ENCODE measurements at places on chromosomes 2 and 18.

- DNase-seq, result no peak
Observed at GRCh38 chr2:127449898-127450297, 31.7 kb downstream of the PROC start.

GRCh38 chr2:240166191-240166590 lies 25.7 kb upstream of the OTOS start:
- DNase-seq, result no peak

GRCh38 chr2:206983161-206983859 lies 44.0 kb downstream of the CPO start:
- no peak for DNase-seq

- no peak for DNase-seq
Observed at GRCh38 chr2:190378880-190379237, 29.3 kb upstream of the MFSD6 start.

GRCh38 chr2:141399270-141399669 lies 731.5 kb downstream of the LRP1B start:
- no peak for DNase-seq

- DNase-seq, result no peak
Observed at GRCh38 chr18:32287249-32287648, 97.4 kb downstream of the MEP1B start.

- DNase-seq, result no peak
Observed at GRCh38 chr2:127650785-127651380, 4.9 kb downstream of the GPR17 start.

- DNase-seq, result no peak
Observed at GRCh38 chr2:593356-594026, 83.7 kb downstream of the TMEM18 start.

DNA sequence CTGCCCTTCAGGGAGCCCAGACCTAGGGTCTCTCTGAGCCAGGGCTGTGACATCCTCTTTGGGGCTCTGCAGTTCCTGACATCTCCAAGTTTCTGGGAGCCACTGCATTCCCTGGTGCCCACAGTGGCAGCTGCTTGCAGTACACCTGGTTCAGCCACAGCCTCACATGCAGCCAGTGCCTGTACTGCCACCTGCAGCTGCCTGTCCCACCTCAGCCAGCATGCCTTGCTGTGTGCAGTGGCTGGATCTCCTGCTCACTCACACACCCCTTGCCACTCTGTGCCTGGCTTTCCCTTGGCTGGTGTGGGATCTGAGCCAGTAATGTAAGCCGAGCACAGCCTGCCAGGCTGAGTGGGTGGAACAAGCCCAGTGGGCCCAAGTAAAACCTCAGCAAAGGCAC lies 1288.7 kb downstream of the CNTNAP5 start:
- no peak for DNase-seq

DNA sequence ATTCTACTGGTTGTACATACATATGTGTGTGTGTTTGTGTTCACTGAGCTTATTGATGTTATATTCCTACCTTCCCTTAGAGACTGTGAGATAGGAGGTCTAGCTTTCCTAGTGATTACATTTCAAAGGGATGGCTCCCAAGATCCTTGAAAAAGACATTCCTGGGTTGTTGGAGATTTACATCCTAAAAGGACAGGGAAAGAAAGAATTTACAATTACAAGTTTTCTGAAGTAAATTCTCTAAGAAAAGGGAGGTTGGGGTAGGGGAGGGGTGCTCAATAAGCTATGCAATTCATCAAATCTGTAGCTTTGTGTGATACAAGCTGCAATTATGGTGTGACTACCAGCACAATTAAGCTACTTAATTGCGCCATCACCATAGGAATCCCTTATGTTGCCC lies 284.3 kb downstream of the NUP35 start:
- no peak for DNase-seq
